ENCODE measurements at places on chromosomes 2 and 18. TPM values are rescaled to one million over a fixed set of nuclear protein-coding genes. Genes with fewer than 3 reads are reported as not detected.

GRCh38 chr2:208222351-208222750 is 32.5 kb downstream of the IDH1 start:
- DNase-seq, result no peak

GRCh38 chr2:11963966-11964365 is 217.5 kb downstream of the LPIN1 start:
- no peak for DNase-seq

DNA sequence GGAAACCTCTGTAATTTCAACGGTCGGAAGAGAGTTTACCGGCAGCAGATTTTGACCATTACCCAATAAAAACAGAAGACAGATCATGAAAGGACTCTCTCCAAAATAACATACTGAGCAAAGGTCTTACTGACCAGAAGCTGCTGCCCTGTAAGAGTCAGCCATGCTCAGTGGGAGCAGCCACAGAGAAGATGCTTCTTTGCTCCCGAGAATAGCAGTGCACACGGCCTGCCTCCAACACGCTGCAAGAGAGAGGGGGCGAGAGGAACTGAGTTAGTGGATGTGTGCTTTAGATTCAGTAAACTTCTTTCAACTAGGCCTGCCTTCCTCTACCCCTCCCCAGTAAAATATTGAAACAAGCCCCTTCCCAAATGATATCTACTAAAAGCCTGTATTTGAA is 103.7 kb downstream of the NCK2 start:
- DNase-seq, result no peak

The IL1F10 gene
- not detected for total RNA-seq

The DDX18 gene
- total RNA-seq, result 79.1 TPM

The EEF1B2 gene
- total RNA-seq, result 561 TPM

The GLI2 gene
- 1.2 TPM for total RNA-seq

All from activated naive CD8-positive, alpha-beta T cell treated with anti-CD3 and anti-CD28 coated beads, Interleukin-2, amount 10 ng/mL, durations not matched to agents 7 days and 5 days (primary cell).